ENCODE measurements at places on chromosomes 13 and 19.
A peak's percentile ranks its signal among the peaks of the same experiment; 100 is the strongest.

- H3K4me3 ChIP-seq, result no peak overlapping the region
- DNase-seq, result no peak
- no peaks in the 10 kb centered on the region for H3K4me1 ChIP-seq
- H3K36me3 ChIP-seq, result no peaks in the 10 kb centered on the region
- H3K27ac ChIP-seq, result no peak overlapping the region
Observed at GRCh38 chr13:75145927-75146326, 336.0 kb downstream of the TBC1D4 start.

- peaks cover 45% of the 10 kb centered on the region for H3K4me1 ChIP-seq
- peak overlapping the region; percentile 45 for H3K27ac ChIP-seq
- H3K27me3 ChIP-seq, result no peaks in the 10 kb centered on the region
- H3K36me3 ChIP-seq, result peaks cover 7% of the 10 kb centered on the region
- no peak overlapping the region for H3K4me3 ChIP-seq
Observed at GRCh38 chr19:34317311-34317927, 47.6 kb upstream of the GPI start.

GRCh38 chr13:33191425-33192210 lies 93.9 kb downstream of the STARD13 start:
- no peak overlapping the region for H3K27ac ChIP-seq
- H3K4me1 ChIP-seq, result peaks cover 11% of the 10 kb centered on the region
- H3K36me3 ChIP-seq, result no peaks in the 10 kb centered on the region
- H3K27me3 ChIP-seq, result peaks cover 4% of the 10 kb centered on the region
- no peak for DNase-seq

- H3K27me3 ChIP-seq, result no peaks in the 10 kb centered on the region
- H3K4me1 ChIP-seq, result no peaks in the 10 kb centered on the region
- no peak overlapping the region for H3K27ac ChIP-seq
- no peak overlapping the region for H3K4me3 ChIP-seq
- no peaks in the 10 kb centered on the region for H3K36me3 ChIP-seq
Observed at GRCh38 chr19:31560086-31561060, 211.1 kb upstream of the TSHZ3 start.

- H3K27me3 ChIP-seq, result peaks cover 31% of the 10 kb centered on the region
- no peak for DNase-seq
- H3K4me1 ChIP-seq, result peaks cover 2% of the 10 kb centered on the region
- H3K27ac ChIP-seq, result no peak overlapping the region
- no peak overlapping the region for H3K4me3 ChIP-seq
- no peaks in the 10 kb centered on the region for H3K36me3 ChIP-seq
Observed at GRCh38 chr19:30358319-30358718, 13.9 kb upstream of the ZNF536 start.

GRCh38 chr19:45275370-45275971 lies 24.4 kb downstream of the MARK4 start:
- no peak overlapping the region for H3K27ac ChIP-seq
- H3K4me3 ChIP-seq, result no peak overlapping the region
- DNase-seq, result no peak
- peaks cover 5% of the 10 kb centered on the region for H3K36me3 ChIP-seq

- peaks cover 25% of the 10 kb centered on the region for H3K36me3 ChIP-seq
- no peak for DNase-seq
- H3K4me3 ChIP-seq, result peak overlapping the region; percentile 57
Observed at GRCh38 chr19:55650602-55651230, 2.7 kb downstream of the CCDC106 start.

DNA sequence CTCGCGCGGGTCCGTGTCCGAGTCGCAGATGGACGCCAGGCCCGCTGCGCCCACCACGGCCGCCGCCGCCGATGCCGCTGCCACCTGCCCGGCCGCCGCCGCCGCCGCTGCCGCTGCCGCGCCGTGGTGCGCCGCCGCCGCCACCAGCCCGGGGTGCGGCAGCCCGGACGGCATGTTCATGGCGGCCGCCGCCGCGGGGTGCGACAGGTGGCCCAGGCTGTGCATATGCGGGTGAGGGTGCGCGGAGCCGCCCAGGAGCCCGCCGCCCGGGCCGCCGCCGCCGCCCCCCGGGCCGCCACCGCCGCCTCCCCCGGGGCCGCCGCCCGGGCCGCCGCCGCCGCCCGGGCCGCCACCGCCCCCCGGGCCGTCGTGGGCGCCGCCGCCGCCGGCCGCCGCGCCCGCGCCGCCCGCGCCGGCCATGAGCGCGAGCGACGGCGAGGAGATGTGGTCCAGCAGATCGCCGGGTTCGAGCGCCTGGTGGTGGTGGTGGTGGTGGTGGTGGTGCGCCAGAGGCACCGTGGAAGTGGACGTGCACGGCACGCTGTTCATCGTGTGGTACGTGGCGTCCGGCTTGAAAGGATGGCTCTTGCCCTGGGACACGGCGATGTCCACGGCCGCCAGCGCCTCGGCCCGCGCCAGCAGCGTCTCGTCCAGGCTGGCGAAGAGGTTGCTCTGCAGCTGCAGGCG lies 1.3 kb downstream of the POU4F1 start:
- H3K27me3 ChIP-seq, result peaks cover 91% of the 10 kb centered on the region
- H3K36me3 ChIP-seq, result no peaks in the 10 kb centered on the region
- peak overlapping the region; percentile 76 for H3K4me3 ChIP-seq

DNA sequence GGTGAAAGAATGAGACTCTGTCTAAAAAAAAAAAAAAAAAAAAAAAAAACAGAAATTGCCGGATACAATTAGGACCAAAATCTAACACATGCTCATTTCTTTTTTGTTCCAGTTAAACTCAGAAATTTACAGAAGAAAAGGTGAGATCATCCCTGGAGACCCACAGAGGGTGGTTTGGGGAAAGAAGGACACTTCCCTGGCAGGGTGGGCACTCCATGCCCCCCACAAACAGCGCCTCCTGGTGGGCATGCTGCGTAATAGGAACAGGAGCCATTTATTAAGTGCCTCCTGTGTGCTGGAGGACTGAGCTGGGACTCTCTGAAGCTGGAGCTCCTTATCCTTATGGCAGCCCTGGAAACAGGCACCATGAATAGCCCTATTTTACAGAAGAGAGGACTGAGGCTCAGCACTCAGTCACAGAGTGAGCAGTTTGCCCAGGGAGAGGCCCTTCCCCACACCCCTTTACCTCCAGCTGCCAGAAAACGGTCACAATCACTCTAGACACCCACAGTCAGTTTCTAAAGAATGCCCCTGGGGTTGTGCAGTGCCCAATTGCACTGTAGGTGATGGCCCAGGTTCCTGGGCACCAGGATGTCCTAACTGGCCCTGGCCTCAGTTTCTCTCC lies 10.1 kb downstream of the C19orf38 start:
- no peak overlapping the region for H3K4me3 ChIP-seq
- H3K27ac ChIP-seq, result no peak overlapping the region
- peak; percentile 58 for DNase-seq
- H3K36me3 ChIP-seq, result no peaks in the 10 kb centered on the region

GRCh38 chr13:96946709-96947311 lies 47.5 kb downstream of the OXGR1 start:
- H3K4me3 ChIP-seq, result no peak overlapping the region
- no peaks in the 10 kb centered on the region for H3K36me3 ChIP-seq
- DNase-seq, result no peak
- H3K27ac ChIP-seq, result no peak overlapping the region

DNA sequence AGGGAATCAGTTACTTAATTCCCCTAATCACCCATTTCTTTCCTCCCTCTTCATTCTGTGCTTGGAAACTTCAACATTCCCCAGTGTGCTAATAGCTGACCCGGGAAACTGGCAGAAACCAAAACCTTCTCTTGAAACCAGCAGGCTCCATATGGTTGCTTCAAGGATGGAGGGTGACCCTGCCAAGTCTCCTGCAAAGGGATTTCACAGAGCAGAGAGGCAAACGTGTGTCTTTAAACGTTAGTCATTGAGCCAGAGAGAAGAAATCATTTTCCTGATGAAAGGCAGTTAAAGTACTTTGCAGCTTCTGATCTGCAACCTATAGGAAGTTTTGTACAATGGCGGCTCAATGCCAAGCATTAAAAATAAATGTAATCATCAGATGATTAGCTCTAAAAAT lies 220.9 kb downstream of the POU4F1 start:
- H3K4me3 ChIP-seq, result no peak overlapping the region

DNA sequence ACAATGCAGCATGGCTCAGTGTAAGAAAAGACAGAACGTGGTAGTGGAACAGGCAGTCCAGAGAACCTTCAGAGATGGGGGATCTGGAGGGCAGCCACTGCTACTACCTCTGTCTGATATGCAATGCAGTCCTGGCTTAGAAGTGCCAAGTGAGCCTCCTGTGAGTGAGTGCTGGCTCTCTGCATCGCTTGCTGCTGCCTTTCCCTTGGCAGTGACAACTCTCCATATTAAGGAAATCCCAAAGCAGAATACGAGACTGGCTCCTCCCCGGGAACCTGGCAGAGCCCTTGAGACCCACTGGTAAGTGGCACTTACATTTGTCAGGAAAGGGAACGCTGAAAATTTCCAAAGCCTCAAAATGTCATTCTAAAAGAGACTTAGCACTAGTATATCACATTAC lies 7.5 kb downstream of the DOCK9 start:
- H3K27ac ChIP-seq, result no peak overlapping the region
- peaks cover 4% of the 10 kb centered on the region for H3K36me3 ChIP-seq
- no peak for DNase-seq
- no peak overlapping the region for H3K4me3 ChIP-seq
- H3K4me1 ChIP-seq, result peaks cover 43% of the 10 kb centered on the region

GRCh38 chr19:47226426-47227351 lies 4.3 kb downstream of the BBC3 start:
- H3K4me1 ChIP-seq, result peaks cover 18% of the 10 kb centered on the region
- DNase-seq, result peak; percentile 68
- H3K27ac ChIP-seq, result peak overlapping the region; percentile 85
- peaks cover 8% of the 10 kb centered on the region for H3K36me3 ChIP-seq
- peak overlapping the region; percentile 77 for H3K4me3 ChIP-seq

DNA sequence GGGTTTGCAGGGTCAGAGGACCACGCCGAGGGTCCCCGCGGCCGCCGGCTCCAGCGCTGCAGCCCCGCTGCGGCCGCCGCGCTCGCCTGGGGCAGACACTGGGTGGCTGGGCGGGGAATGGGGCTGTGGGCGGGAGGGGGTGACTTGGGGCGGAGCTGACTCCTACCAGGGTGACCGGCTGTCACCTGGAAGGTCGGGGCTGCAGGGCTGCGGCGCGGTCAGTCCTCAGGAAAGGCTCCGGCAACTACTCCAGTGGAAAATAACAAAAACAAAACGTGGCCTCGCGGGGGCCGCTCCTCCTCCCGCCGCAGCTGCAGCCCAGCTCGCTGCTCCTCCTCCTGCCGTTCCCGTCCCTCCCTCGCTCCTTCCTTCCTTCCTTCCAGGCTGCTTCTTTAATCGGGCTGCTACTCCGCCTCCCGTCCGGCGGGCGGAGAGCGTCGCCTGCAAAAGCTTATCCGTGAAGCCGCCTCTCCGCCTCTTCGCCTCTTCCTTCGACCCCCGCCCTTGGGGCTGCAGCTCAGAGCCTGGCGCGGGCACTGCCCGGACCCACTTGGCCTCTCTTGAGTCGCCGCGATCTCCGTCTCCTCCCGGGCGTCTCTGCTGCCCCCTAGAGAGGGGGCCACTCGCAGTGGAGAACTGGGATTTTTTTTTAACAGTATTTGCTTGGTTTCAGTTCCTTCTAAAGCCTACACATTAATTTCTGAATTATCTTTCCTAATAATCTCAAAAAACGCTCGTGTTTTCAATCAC lies at the start of gene TBC1D4:
TBC1D4 (minus strand) TSS at position 100 of the 750 bp plus-strand sequence. CDS start 402 bp downstream, outside the sequence.
- peaks cover 28% of the 10 kb centered on the region for H3K4me1 ChIP-seq
- H3K4me3 ChIP-seq, result peak within 1 kb of the TSS; percentile 93
- H3K36me3 ChIP-seq, result no peaks in the 10 kb centered on the region
- peak within 1 kb of the TSS; percentile 55 for H3K27ac ChIP-seq
